ENCODE measurements at places on chromosomes 16 and 17. TPM values are rescaled to one million over a fixed set of nuclear protein-coding genes. Genes with fewer than 3 reads are reported as not detected.

- H3K27ac ChIP-seq, result no peak overlapping the region
- H3K27me3 ChIP-seq, result no peaks in the 10 kb centered on the region
- no peaks in the 10 kb centered on the region for H3K36me3 ChIP-seq
- no peak overlapping the region for H3K4me3 ChIP-seq
- no peak for DNase-seq
Measured at GRCh38 chr17:14306596-14306995, 5.7 kb downstream of the HS3ST3B1 start.

GRCh38 chr16:88817785-88818574, 6.3 kb upstream of the APRT start:
- DNase-seq, result no peak
- H3K4me3 ChIP-seq, result no peak overlapping the region
- no peak overlapping the region for H3K27ac ChIP-seq
- H3K36me3 ChIP-seq, result no peaks in the 10 kb centered on the region

Gene UTS2R
- not detected for total RNA-seq

GRCh38 chr17:556431-556995, 158.1 kb downstream of the VPS53 start:
- no peaks in the 10 kb centered on the region for H3K4me1 ChIP-seq
- H3K36me3 ChIP-seq, result no peaks in the 10 kb centered on the region
- no peak overlapping the region for H3K4me3 ChIP-seq
- no peak for DNase-seq
- H3K27ac ChIP-seq, result no peak overlapping the region

GRCh38 chr16:89020068-89020924, 43.3 kb upstream of the CBFA2T3 start:
- no peak overlapping the region for H3K27ac ChIP-seq
- H3K4me1 ChIP-seq, result no peaks in the 10 kb centered on the region
- no peak for DNase-seq
- no peaks in the 10 kb centered on the region for H3K27me3 ChIP-seq

Gene KREMEN2
- total RNA-seq, result 0.57 TPM

Gene MT1F
- total RNA-seq, result 3.4 TPM

Gene FKBP10
- total RNA-seq, result 37.1 TPM

Gene SMURF2
- total RNA-seq, result 25.0 TPM

Data from ovary (tissue), 10 donors.